Osteoblast (primary cell): ENCODE measurements at places on chromosomes 11 and 22. TPM values are rescaled to one million over a fixed set of nuclear protein-coding genes. Genes with fewer than 3 reads are reported as not detected.

DNA sequence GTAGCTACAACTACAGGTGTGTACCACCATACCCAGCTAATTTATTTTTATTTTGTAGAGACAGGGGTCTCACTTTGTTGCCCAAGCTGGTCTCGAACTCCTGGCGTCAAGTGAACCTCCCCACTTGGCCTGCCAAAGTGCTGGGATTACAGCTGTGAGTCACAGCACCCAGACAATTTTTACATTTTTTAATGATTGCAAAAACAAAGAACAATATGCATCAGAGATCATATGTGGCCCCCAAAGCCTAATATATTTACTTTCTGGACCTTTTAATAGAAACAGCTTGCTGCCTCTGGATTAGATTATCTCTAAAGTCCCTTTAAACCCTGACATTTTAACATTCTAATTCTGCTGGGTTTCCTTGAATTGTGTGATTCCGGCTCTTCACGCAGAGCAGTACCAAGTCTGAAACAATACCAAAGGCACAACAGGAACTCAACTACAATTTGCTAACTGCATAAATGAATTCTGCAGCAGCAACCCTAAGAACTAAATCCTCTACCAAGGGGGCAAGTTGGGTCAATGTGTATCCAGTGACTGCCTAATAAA is 25.0 kb downstream of the RAB30 start:
- peaks cover 50% of the 10 kb centered on the region for H3K4me1 ChIP-seq
- peaks cover 4% of the 10 kb centered on the region for H3K36me3 ChIP-seq
- DNase-seq: no peak
- peak overlapping the region; percentile 50 for H3K27ac ChIP-seq

- peak; percentile 93 for DNase-seq
- no peaks in the 10 kb centered on the region for H3K36me3 ChIP-seq
These were observed 30.5 kb downstream of the MRGPRD start for GRCh38 chr11:68950270-68950669.

DNA sequence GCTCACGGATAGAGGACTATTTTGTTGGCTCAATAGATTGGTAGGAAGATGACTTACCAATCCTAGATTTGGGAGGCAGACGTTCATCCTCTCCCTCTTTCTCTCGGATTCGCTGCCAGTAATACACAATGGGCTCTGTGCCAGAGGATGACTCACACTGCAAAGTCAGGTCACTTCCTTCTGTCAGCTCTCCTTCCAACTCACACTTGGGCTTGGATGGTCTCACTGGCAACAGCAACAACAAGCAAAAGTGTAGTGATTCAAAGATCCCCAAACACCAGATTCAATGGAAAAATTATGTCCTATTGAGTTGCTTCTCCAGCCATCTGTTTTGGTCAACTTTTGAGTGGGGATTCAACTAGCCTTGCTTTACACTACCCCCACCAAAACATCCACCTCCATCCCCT is 21.7 kb upstream of the HSPA8 start:
- peak overlapping the region; percentile 93 for H3K27ac ChIP-seq
- peaks cover 16% of the 10 kb centered on the region for H3K4me1 ChIP-seq

- H3K27me3 ChIP-seq: peaks cover 14% of the 10 kb centered on the region
- DNase-seq: peak; percentile 49
- peaks cover 5% of the 10 kb centered on the region for H3K4me1 ChIP-seq
- no peaks in the 10 kb centered on the region for H3K36me3 ChIP-seq
- H3K4me3 ChIP-seq: no peak overlapping the region
These were observed 228.2 kb upstream of the BLID start for GRCh38 chr11:122344215-122344614.

GRCh38 chr22:22704156-22704946 is 59.9 kb downstream of the GGTLC2 start:
- no peaks in the 10 kb centered on the region for H3K36me3 ChIP-seq
- H3K27ac ChIP-seq: no peak overlapping the region
- H3K4me1 ChIP-seq: no peaks in the 10 kb centered on the region
- H3K27me3 ChIP-seq: peaks cover 3% of the 10 kb centered on the region
- no peak for DNase-seq

DNA sequence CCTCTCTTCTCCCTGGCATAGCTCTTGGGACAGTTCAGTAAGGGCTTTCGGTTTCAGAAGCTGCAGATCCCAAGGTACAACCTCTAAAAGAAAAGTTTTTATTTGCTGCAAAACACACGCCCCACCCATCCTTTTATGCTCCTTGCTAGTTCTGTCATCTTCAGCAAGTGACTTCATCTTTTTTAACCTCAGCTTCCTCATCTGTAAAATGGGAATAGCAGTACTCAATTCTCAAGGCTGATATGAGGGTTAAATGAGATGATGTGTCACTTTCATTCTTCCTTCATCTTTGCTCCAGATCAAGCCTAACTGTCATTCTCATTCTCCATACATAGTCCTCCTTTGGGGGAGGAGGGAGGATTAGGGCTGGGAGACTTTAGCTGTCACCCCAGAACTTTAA is 90.0 kb upstream of the ALX4 start:
- no peaks in the 10 kb centered on the region for H3K4me1 ChIP-seq
- DNase-seq: no peak
- no peak overlapping the region for H3K4me3 ChIP-seq
- H3K27ac ChIP-seq: no peak overlapping the region

DNA sequence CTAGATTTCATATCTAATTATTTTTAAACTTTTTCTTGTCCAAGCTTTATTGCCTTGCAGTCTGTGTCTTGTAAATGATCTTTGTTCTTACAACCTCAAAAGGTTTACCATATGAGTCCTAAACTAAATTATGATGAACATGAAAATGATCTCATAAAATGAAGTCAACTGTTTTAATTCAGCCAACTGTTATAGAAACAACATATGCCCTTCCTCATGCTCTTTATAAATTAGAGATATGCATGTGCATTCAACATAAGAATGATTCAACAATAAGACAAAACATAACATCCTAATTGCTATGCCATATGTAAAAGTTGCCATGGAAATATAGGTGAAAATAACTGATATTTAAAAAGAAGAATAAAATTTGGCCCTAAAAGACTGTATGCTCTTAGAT is 774.4 kb downstream of the LUZP2 start:
- DNase-seq: no peak
- H3K4me1 ChIP-seq: no peaks in the 10 kb centered on the region
- no peaks in the 10 kb centered on the region for H3K36me3 ChIP-seq

The LMNTD2 gene
- 0.29 and 0.36 TPM in 2 replicates for total RNA-seq

The POU2AF1 gene
- not detected in 2 replicates for total RNA-seq

DNA sequence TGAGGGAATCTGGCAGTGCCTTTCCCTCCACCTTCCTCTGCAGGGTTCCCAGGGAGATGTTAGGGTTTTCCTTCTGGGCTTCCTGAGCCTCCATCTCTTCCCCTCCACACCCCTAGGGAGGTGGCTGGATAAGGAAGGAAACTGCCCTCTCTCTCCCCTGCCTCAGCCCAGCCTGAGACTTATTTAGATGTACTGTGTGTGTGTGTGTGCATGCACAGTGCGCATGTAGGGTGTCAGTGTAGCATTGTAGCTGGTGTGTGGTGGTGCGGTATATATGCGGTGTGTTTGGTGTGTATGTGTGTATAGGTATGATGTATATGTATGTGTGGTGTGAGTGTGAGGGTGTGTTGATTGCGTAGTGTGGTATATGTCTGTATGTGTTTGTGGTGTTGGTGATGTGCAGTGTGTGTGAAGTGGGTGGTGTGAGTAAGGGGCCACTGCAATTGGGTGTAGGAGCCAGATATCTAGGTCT is 1.5 kb downstream of the FXYD6 start:
- H3K4me3 ChIP-seq: no peak overlapping the region
- H3K27ac ChIP-seq: no peak overlapping the region
- H3K4me1 ChIP-seq: no peaks in the 10 kb centered on the region
- no peaks in the 10 kb centered on the region for H3K36me3 ChIP-seq
- DNase-seq: no peak

The TRPM5 gene
- total RNA-seq: under 0.01 TPM in 1 of 2 replicates, not detected in the other

- no peaks in the 10 kb centered on the region for H3K36me3 ChIP-seq
- no peaks in the 10 kb centered on the region for H3K27me3 ChIP-seq
- H3K27ac ChIP-seq: no peak overlapping the region
These were observed 181.9 kb upstream of the BDNF start for GRCh38 chr11:27882066-27882697.

GRCh38 chr11:65382804-65383368 is 440 bp upstream of the SLC25A45 start:
- no peaks in the 10 kb centered on the region for H3K36me3 ChIP-seq
- H3K27me3 ChIP-seq: no peaks in the 10 kb centered on the region
- H3K4me3 ChIP-seq: peak overlapping the region; percentile 65
- H3K27ac ChIP-seq: peak overlapping the region; percentile 98
- peaks cover 24% of the 10 kb centered on the region for H3K4me1 ChIP-seq

DNA sequence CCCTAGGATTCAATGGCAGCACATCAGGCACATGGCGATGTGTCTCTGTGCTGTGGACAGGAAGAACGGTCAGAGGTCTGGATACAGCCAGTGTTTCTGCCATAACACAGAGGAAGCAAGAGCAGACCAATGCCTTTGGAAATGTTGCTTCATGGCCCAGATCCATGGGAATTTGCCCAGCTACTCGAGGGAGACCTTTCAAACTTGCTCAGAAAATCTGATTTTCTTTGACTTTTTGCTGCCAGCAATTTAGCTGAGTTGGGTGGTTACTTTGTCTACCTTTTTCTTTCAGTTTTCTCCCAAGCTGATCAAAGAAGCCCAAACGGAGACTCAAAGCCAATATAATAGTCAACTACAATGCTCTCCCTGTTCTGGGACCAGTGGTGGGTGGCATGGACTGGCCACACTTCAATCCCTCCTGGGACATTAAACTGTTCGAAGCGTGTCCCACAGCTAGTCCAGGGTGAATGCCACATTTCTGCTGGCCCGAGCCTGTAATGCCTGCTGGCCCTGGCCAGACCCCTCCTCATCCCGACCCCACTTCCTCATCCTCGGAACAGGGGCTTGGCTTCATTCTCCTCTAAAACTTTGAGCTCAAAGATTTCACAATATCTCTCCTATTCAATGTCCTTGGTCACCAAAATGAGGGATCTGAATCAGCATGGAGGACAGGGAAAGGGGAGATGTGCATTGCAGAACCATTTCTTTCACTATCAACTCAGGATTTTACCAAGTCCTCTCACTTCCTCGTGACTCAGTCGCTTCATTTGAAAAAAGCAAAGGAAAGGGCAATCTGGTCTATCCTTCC is 93.3 kb downstream of the ABTB2 start:
- H3K27me3 ChIP-seq: no peaks in the 10 kb centered on the region
- no peak overlapping the region for H3K4me3 ChIP-seq
- no peaks in the 10 kb centered on the region for H3K36me3 ChIP-seq
- DNase-seq: peak; percentile 23
- H3K4me1 ChIP-seq: peaks cover 24% of the 10 kb centered on the region

GRCh38 chr22:20550057-20550817 is 42.8 kb downstream of the MED15 start:
- H3K36me3 ChIP-seq: peaks cover 29% of the 10 kb centered on the region
- no peaks in the 10 kb centered on the region for H3K27me3 ChIP-seq
- no peak for DNase-seq
- H3K27ac ChIP-seq: peak overlapping the region; percentile 99
- H3K4me3 ChIP-seq: peak overlapping the region; percentile 49

GRCh38 chr11:117563556-117563955 is 233.5 kb downstream of the DSCAML1 start:
- peaks cover 6% of the 10 kb centered on the region for H3K27me3 ChIP-seq
- H3K36me3 ChIP-seq: no peaks in the 10 kb centered on the region
- no peak overlapping the region for H3K4me3 ChIP-seq
- no peak for DNase-seq
- H3K27ac ChIP-seq: no peak overlapping the region

The WBP2NL gene
- under 0.01 and 0.72 TPM in 2 replicates for total RNA-seq

DNA sequence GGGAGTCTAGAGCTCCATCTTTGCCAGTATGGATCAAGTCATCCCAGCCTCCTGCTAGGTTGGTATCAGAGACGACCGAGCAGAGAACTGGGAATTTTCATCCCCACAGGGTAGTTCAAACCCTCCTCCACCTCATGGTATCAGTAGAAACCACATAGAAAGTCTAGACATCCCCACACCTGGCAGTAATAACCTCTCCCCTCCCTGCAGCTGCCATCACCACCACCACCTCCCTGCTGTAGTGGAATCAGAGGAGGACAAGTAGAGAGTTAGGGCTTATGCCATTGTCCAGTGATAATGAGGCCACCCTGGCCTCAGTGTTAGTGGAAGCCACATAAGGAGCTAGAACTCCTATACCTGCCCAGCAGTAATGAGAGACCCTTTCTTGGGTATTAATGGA is 34.3 kb downstream of the BTG4 start:
- H3K27ac ChIP-seq: no peak overlapping the region
- no peaks in the 10 kb centered on the region for H3K4me1 ChIP-seq
- no peaks in the 10 kb centered on the region for H3K27me3 ChIP-seq
- H3K4me3 ChIP-seq: no peak overlapping the region
- no peak for DNase-seq

The PRRG4 gene
- 0.29 and 0.36 TPM in 2 replicates for total RNA-seq

GRCh38 chr11:117375960-117376359 is 48.3 kb downstream of the CEP164 start:
- H3K36me3 ChIP-seq: peaks cover 61% of the 10 kb centered on the region
- H3K4me3 ChIP-seq: no peak overlapping the region
- DNase-seq: no peak

The HEPHL1 gene
- not detected in 2 replicates for total RNA-seq

- no peaks in the 10 kb centered on the region for H3K36me3 ChIP-seq
- peaks cover 4% of the 10 kb centered on the region for H3K27me3 ChIP-seq
- H3K27ac ChIP-seq: no peak overlapping the region
- no peak overlapping the region for H3K4me3 ChIP-seq
These were observed 73.9 kb downstream of the PPFIBP2 start for GRCh38 chr11:7587712-7588111.

- H3K27ac ChIP-seq: no peak overlapping the region
- no peak overlapping the region for H3K4me3 ChIP-seq
- peak; percentile 48 for DNase-seq
- no peaks in the 10 kb centered on the region for H3K36me3 ChIP-seq
These were observed 6.9 kb downstream of the NAALADL1 start for GRCh38 chr11:65051398-65051858.

DNA sequence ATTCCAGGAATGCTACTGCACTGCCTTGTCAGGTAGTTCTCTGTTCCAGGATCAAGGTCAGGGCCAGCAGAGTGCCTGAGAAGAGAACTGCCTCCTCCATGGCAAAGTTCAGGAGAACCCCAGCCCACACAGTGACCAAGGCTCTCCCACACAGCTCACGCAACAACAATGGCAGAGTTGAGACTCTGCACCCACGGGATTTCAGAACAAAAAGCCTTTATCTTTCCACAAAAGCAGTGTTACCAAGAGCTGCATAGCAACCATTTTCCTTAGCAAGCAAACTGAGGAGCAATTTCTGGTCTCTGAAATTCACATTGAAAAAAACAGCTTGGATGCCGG is 11.1 kb downstream of the PLAAT3 start:
- peaks cover 31% of the 10 kb centered on the region for H3K4me1 ChIP-seq
- no peaks in the 10 kb centered on the region for H3K36me3 ChIP-seq
- no peak overlapping the region for H3K4me3 ChIP-seq
- peak; percentile 58 for DNase-seq
- H3K27me3 ChIP-seq: no peaks in the 10 kb centered on the region

DNA sequence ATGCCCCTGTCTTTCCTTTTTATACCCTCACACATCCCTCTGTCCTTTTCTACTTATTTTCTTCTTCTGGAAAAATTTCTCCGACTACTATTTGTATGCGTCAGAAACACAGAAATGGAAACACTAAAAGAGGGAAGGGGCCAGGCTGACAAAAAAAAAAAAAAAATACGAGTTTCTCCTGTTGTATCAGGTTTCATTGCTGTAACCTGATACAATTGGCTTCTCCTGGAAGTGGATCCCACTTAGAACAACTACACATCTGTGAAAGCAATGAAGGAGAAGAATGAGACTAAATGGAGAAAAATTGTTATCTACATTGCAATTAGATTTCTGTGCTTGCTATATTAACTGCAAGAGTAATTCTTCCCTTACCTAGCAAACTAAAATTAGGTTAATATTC is 393.9 kb downstream of the GUCY1A2 start:
- H3K27ac ChIP-seq: no peak overlapping the region
- H3K4me3 ChIP-seq: no peak overlapping the region
- DNase-seq: no peak
- no peaks in the 10 kb centered on the region for H3K4me1 ChIP-seq

GRCh38 chr11:73160005-73160760 is 18.1 kb upstream of the FCHSD2 start:
- no peak for DNase-seq
- no peak overlapping the region for H3K4me3 ChIP-seq
- H3K36me3 ChIP-seq: no peaks in the 10 kb centered on the region
